ENCODE measurements at places on chromosomes 11 and 22. TPM values are rescaled to one million over a fixed set of nuclear protein-coding genes. Genes with fewer than 3 reads are reported as not detected.

DNA sequence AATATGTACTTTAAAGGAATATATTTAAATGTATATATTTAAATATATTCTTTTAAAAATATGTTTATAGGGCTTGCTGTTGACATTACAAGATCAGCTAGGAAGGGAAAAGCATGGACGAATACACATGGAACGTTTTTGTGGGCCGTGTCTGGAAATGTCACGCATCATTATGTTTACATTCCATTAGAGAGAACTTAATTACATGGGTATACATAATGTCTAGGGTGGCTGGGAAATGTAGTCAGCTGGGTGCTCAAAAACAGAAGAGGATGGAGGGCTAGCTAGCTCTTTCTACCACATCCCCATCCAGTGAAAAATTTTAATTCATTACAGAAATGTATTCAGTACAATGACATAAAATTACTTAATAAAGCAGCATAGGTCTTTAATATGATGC, 371.2 kb downstream of the DYNC2H1 start:
- DNase-seq, result no peak

DNA sequence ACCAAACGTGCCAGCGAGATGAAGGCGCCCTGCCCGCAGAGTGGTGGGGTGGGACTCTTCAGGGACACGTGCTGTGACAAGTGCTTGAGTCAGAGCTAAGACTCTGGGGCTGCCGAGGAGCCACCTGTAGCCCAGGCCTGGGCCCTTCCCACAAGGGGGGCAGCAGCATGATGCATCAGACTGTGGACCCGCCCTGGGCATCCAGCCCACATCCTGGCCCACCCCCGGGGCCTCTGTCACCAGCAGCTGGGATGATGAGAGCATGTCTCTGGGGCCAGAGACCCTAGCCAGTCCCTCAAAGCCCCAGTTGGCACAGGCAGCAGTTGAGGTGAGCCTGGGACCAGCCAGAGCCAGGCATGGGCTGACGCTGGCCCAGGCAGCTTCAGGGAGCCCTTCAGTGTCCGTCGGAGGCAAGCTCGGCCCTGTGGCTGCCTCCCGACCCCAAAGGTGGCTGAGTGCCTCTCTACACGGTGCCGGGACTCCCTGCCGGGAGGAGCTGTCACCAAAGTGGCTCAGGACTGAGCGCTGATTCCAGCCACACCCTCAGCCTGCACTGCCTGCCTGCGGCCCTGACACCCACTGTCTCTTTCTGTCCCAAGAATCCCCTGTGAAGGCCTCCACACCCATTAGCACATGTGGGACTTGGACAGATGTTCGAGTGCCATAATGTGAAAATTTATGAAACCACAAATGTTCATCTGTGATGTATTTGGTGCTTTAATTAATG, 41.3 kb downstream of the CDKN1C start:
- no peak for DNase-seq

GRCh38 chr11:122597511-122597910, 58.0 kb upstream of the UBASH3B start:
- DNase-seq, result peak; percentile 77

DNA sequence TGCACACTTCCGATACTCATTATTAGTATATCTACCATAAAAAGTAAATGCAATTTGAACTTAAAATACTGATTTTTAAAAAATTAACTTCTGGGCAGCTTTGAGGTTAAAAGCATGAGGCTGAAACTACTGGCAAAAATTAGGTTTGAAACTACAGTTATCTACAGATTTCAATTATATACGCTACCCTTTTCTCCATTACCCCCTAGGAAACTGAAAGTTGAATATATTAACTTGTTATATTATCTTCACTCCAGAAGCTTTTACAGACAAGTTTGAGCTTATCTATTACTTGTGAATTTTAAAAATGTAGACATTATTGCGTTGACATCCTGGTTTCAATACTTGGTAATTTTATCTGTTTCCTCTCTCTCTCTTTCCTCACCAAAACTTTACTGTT, 96.7 kb upstream of the DDI1 start:
- DNase-seq, result no peak

DNA sequence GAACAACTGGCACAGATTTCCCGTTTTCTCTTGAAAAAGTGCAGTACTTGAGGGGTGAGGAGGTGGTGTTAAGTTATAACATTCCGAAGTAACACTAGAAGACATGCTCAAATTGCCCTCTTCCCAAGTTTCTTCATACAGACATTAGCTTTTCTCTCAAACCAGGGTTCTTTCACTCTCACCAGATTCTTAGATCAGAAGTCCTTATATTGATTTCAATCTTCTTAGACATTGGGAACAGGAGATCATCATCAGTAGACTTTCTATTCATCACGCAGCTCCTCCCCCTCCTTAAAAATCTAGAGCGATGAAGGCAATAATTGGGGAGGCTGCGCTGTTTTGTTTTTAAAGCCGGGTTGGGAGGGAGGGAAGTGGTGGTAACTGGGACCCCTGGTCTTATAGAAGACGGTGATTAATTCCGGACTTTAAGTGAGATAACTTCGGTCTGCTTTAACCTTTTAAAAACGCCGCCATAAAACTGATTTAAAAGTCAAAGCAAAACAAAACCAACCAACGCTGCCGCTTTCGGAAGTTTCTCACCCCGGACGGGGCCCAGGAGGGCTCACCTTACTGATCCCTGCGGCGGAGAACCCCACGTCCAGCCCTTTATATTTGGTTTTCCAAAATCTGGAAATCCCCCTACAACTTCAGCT, 665 bp downstream of the USP28 start:
- DNase-seq, result no peak

DNA sequence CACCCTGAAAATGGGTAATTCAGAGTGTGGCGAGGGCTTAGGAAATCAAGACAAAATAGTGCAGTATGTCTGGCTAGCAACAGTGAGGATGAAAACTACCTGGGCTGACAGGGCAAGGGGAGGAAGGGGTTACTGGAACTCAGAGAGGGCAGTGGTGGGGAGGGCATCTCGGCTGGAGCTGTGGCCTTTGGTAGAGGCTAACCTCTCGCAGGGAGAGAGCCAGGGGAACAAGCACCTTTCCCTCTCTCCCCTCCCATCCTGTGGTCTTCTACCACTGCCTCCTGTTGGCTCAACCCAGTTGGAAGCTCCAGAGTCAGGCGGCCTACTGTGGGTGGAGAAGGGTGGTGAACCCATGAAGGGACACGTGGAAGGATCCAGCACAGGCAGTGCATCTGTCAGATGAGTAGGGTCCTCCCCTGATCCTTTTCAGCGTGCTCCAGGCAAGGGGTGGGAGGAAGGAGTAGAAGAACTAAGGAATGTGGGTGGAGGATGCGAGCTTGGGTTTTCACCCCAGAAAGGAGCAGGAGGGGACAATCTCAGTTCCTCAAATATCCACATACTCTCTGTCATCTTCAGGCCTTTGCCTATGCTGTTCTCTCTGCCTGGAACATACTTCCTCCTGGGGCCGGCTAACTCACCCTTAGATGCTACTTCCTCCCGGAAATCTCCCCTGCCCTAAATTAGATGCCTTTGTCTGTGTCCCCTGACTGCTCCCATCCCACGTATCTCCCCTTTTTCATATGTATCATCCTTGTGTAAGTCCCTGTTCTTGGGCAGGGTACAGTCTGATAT, 6.2 kb upstream of the KCNE3 start:
- DNase-seq, result no peak

- DNase-seq, result no peak
These were observed 22.7 kb upstream of the YPEL1 start for GRCh38 chr22:21758091-21758864.

- peak; percentile 8 for DNase-seq
These were observed 585 bp downstream of the THYN1 start for GRCh38 chr11:134252346-134253187.

TMPRSS4 gene
- polyA plus RNA-seq, result 0.10 TPM
